ENCODE measurements at places on chromosomes 11 and 22.
A peak's percentile ranks its signal among the peaks of the same experiment; 100 is the strongest.

DNA sequence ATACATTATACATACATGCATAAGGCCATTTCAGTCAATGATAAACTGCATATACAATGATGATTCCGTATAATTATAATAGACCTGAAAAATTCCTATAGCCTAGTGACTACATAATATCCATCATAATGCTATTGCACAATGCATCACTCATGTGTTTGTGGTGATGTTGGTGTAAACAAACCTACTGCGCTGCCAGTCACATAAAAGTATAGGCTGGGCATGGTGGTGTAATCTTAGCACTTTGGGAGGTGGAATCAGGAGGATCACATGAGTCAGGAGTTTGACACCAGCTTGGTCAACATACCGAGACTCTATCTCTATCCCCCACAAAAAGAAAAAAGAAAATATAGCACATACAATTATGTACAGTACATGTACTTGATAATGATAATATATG is 163.7 kb upstream of the DDI1 start:
- no peak for DNase-seq

GRCh38 chr11:67542169-67542568 is 18.9 kb upstream of the CABP2 start:
- DNase-seq = no peak

DNA sequence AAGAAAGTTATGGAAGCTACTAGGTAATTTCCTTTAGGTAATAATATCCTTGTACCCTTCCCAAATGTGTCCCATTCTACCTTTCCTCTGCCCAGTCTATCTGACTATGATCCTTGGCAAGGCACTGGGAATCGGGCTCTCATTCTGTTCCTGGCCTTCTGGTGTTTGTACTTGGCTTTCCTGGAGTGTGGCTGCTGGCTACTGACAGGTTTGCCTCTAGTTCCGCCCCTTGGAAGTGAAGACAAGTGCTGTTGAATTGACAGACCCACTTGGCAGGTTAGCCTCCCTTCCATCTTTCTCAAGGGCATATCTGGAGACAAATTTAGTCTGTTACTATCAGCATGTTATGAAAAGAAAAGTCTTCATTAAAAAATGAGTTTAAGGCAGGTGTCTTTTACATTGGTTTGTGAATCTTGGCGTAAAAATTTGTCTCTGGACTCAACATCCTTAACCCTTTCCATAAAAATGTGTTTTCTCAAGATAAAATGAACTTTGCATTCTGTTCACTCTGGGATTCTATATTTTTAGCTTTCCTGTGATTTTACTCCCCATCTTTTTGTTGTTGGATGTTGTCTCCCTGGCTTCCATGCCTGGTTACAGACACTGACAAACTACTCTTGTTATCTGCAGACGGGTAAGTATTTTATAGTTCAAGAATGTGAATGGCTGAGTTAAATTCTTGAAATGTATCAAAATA is 287.4 kb upstream of the PDGFD start:
- DNase-seq = no peak

GRCh38 chr11:47715082-47715669 is at the start of gene AGBL2:
TSS of gene AGBL2 (minus strand) at chr11:47715369. CDS start at chr11:47714650, 719 bp downstream.
- peak; percentile 57 for DNase-seq

DNA sequence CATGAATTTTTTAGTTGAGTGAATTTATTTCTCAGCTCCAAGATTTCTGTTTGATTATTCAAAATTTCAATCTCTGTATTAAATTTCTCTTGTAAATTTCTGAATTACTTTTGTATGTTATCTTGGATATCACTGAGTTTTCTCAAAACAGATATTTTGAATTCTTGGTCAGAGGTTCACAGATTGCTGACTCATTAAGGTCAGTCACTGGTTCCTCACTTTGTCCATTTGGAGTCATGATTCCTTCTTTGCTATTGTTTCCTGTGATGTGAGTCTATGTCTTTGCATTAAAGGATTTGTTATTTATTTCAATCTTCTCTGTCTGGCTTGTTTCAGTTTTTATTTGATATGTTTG is 10.2 kb upstream of the IL17RA start:
- DNase-seq = no peak

GRCh38 chr11:110711776-110712658 is at the start of gene ARHGAP20:
TSS of gene ARHGAP20 (minus strand) at chr11:110712437. CDS start at chr11:110712231, 206 bp downstream.
- DNase-seq = no peak

DNA sequence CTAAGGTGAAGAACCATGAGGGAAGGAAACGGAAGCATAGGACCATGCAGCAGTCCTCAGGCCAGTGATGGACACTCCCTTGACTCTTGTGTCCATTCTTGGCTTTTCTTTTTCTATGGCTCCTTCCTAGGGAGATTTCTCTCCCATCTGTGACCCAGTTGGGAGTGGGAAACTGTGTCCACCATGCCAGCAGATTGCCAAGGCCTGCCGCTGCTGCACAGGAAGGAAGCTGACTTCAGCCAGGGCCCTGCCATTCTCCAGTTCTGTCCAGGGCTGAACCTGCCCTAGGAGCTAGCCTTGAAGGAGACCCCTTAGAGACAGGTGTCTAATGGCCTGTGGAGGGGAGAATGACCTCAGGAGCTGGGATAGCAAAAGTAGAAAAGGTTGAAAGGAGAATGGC is 17.4 kb downstream of the SSH3 start:
- DNase-seq = no peak

GRCh38 chr22:18057568-18058209 is 20.1 kb upstream of the PEX26 start:
- DNase-seq = no peak

GRCh38 chr22:33920197-33920540 is at the start of gene LARGE1:
TSS of gene LARGE1 (minus strand) at chr22:33920476.
- no peak for DNase-seq

- peak; percentile 38 for DNase-seq
Measured at GRCh38 chr11:57567515-57568329, at the start of gene UBE2L6. TSS of gene UBE2L6 (minus strand) at chr11:57567672. CDS start at chr11:57567611, 61 bp downstream.

DNA sequence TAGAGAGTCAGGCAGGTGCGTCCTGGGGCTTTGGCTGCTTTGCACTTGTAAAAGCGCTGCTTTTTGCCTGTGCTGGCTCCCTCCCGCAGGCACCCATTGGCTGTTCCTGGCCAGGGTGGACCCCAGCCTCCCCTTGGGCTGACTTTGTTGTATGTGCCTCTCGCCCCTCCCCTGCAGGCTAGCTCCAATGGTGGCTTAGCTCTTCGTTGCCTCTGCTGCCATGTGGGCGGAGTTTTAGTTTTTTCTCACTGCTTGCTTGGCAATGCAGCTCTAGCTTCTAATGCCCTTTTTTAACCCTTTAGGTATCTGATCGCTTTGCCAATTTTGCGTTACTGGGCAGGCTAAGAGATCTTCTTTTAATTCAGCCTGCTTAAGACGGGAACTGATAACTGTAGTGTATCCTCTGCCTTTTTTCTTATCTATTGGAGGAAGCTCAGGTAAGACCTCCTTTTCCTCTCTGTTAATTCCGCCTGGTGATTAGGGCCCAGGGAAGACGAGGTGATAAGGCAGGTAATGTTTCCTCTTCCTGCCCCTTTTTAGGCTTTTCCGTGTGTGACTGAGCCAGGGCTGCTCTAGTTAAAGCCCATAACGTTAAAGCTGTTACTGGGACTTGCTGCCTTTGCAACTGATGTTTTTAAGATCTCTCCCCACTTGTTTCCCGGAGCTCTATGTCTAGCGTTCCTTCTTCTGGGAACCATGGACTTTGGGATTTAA is 11.7 kb upstream of the GLYATL1 start:
- DNase-seq = no peak

- DNase-seq = no peak
Measured at GRCh38 chr11:122177238-122177637, 61.2 kb upstream of the BLID start.

DNA sequence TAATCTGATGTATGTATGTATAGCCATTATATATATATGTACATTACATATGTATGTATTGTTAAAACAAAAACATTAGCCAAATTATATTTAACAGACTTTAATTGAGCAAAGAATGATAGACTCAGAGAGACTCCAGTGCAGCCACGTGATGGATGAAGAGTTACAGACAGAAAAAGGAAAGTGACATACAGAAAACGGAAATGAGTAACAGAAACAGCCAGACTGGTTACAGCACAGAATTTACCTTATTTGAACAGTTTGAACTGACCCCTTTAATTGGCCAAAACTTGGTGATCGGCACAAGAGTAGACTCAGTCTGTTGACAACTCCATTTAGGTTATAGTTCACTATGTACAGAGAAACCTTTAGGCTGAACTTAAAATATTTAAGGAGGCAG is 35.0 kb downstream of the CHORDC1 start:
- no peak for DNase-seq

- no peak for DNase-seq
Measured at GRCh38 chr11:116740741-116741140, 32.0 kb downstream of the BUD13 start.

- no peak for DNase-seq
Measured at GRCh38 chr22:50257451-50258360, 3.8 kb downstream of the MAPK12 start.

GRCh38 chr11:8375460-8375859 is 111.8 kb upstream of the LMO1 start:
- no peak for DNase-seq

- DNase-seq = no peak
Measured at GRCh38 chr11:128505449-128506065, 81.8 kb downstream of the ETS1 start.

DNA sequence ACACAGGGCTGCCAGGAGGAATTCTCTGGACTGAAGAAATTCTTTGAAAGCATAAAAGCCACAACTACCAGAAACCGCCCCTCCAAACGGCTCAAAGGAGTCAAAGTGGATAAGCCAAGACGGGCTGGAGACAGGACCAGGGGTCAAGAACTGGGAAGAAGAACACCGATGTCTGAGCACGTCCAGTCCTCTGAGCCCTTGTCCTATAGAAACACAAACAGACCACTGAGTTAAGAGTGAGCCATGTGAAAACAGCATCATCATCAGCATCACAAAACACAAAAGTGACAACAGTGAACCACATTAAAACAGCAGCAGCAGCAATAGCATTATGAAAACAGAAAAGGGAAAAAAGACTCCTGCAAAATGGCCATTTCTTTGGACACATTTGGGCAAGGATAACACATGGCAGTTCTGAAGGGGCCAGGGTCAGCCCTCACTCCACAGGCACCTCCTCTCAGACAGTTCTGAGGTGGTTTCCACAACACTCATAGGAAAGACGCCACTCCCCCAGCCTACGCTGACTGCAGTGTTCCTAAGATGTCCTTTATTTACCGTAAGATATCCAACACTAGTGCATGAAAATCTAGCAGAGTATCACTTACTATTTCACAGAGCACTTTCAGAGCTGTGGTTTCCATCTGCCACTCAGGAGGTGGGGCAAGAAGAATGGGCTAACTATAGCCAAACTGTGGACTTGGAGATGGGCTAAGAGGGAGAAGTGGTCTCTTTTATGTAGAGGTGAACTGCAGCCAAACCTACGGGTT is 28.6 kb upstream of the YPEL1 start:
- no peak for DNase-seq

DNA sequence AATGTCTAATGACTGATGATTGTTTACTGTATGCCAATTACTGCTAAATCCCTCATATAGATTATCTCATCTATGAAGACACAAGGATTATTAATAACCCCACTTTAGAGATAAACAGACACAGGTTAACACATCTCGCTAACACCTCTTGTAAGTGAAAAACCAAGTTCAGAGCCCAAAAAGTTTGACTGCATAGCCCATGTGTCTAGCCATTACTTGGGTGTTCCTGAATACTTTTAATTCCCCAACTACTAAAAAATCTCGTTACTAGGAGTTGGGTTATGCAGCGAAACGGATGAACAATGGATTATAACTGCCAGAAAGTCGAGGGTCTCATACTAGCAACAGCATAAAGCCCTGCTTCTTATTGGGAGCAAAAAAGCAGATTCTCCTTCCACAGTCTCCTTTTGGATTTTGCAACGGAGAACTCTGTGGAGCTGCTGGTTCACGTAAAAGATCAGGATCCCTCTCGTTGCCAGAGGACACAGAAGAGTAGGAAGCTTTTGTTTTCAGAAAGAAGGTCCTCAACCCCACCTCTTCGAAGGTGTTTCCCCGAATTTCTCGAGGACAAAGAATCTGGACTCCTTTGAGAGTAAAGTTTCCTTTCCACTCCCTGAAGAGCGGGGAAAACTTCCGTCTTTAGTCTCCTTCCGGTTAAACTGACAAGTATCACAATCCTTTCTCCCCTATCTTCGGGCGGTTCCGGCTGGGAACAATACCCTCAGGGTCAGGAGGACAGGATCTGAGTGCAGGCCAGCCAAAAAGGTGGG is 979 bp downstream of the ZBED5 start:
- DNase-seq = no peak

DNA sequence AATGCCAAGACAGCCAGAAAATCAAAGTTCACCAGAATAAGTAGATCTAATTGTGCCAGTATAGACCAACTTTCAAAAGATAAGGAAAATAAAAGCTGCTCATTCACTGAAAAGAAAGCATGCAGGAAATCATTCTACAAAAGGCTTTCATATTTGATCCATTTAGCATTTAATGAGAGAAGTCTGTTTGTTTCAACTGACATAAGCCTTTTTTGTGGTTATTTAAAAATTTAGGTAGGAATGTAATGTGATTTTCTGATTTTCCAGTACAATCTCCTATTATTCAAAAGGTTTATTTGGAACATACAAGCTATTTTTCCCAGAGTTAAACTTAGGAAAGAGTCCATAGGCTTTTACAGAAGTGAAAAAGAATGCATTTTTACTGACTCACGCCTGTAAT is 92.7 kb downstream of the SBF2 start:
- no peak for DNase-seq

DNA sequence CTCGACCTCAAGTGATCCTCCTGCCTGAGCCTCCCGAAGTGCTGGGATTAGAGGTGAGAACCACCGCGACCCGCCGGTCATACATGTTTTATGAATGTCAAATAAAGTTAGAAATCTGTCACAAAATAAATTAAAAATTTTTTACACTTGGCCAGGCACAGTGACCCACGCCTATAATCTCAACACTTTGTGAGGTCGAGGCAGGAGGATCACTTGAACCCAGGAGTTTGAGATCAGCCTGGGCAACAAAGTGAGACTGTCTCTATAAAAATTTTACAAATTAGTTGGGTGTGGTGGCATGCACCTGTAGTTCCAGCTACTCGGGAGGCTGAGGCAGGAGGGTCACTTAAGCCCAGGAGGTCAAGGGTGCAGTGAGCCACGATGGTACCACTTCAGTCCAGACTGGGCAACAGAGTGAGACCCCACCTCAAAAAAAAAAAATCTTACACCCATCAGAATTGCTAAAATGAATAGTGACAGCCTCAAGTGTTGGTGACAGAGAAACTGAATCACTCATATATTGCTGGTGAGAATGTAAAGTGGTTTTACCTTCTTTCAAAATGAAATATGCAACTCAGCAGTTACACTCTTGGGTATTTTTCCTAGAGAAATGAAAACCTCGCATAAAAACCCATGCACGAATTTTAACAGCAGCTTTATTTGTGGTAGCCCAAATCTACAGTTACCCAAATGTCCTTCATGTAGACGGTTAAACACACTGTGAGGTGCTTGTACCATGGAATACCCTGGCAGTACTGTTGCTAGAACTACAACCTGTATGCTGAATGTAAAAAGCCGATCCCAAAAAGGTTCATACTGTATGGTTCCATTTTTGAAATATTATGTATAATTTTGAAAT is 55.4 kb downstream of the MED15 start:
- DNase-seq = no peak

All from activated CD4-positive, alpha-beta T cell treated with anti-CD3 and anti-CD28 coated beads, Interleukin-2, amount 50 U/mL, for 24 hours (primary cell).